ENCODE measurements at places on chromosomes 16 and 17.

GRCh38 chr16:63037761-63038396 lies 1001.6 kb upstream of the CDH8 start:
- DNase-seq: no peak

- peak; percentile 73 for DNase-seq
These were observed 15.7 kb downstream of the CAVIN1 start for GRCh38 chr17:42407289-42407836.

DNA sequence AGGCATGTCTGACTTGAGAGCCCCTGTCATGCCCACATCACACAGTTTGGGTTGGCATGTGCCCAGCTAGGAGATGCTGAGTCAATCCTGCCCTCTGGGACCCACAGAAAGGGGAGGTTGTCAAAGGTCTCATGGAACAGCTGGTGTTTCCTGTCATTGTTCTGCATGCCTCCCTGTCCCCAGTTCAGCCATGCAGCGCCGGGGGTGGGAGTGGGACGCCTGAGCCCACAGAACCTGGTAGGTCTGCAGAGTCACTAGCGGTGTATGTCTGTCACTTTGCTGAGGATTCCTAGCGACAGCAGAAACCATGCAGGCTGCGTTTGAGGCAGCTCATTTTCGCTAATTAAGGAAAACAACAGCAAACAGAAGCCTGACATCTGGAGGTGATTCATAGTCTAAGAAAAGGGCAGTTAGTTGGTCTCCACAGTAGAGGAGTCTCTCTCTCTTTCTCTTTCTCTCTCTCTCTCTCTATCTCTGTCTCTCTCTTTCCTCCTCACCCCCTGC lies 19.6 kb upstream of the CCL1 start:
- DNase-seq: peak; percentile 63

GRCh38 chr16:53937161-53937880 lies 233.4 kb downstream of the FTO start:
- no peak for DNase-seq

DNA sequence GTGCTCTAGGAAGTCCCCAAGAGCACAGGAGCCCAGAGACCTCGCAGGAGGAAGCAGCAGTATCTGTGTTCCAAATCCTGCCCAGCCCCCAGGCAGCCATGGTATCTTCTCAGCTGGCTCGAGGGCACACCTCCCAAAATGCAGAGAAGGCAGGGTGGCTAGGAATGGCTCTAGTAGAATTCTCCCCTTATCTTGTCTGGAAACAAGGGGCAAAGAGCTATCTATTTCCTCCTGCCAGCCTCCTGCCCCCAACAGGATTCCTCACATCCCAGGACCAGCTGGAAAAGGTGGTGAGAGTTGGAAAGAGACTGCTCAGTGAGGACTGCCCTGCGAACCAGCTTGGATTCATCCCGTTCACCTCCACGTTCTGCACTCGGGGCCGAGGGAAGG lies 8.6 kb upstream of the TSPOAP1 start:
- peak; percentile 81 for DNase-seq

- DNase-seq: no peak
These were observed 21.6 kb upstream of the CDH1 start for GRCh38 chr16:68715471-68715870.

DNA sequence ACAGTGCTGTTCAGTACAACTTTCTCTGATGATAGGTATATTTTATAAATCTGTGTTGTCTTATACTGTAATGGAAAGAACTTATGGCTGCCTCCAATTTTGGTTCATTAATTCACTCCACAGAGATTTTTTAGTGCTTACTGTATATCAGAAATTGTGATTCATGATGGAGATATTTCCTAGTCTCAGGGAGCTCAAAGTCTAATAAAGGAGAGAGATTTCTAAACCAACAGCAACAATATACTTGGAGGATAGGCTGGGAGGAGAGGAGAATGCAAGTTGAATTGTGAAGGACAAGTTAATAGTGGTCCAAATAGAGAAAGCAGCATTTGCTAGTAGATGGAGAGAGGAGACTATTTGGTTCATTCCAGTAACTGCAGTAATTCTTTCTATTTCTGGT lies 63.5 kb downstream of the TANC2 start:
- DNase-seq: no peak

DNA sequence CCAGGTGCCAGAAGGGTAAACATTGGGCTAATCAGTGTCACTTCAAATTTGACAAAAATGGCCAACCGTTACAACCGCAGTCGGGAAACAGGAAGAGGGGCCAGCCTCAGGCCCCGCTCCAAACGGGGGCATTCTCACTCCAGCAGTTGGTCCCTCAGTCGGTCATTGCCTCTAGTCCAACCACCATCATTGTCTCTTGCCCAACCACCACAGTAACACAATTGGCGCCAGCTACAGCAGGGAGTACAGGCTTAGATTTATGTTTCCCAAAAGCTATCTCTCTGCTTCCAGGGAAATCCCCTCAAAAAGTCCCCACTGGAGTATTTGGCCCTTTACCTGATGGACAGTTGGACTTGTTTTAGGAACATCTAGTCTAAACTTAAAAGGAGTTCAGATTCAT lies 20.3 kb downstream of the ALOX15B start:
- DNase-seq: no peak

DNA sequence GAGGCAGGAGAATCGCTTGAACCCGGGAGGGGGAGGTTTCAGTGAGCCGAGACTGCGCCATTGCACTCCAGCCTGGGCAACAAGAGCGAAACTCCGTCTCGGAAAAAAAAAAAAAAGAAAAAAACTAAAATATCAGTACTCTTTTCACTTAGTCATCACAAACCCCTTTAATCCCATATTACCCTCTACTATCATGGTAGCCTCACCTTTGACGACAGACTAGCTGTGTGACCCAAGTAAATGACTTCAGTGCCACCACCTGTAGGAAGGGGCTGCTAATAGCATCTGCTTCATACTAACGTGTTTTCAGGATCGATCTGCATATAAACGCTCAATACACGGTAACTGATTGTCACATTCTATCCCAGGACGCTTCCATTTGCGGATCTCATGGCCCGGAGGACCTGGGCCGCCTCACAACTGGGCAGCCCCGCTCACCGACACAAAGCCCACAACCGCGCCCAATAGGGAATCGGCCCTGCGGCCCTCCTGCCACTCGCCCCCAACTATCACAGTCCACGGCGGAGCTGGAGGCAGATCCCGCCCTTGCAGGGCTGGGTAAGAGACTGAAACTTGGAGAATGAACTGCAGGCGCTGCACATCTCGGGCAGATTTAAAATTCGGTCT lies 1.1 kb upstream of the ZNF263 start:
- no peak for DNase-seq

- DNase-seq: no peak
These were observed 24.7 kb upstream of the PPM1E start for GRCh38 chr17:58730937-58731336.

- no peak for DNase-seq
These were observed 11.7 kb downstream of the NDUFAB1 start for GRCh38 chr16:23584186-23585076.

DNA sequence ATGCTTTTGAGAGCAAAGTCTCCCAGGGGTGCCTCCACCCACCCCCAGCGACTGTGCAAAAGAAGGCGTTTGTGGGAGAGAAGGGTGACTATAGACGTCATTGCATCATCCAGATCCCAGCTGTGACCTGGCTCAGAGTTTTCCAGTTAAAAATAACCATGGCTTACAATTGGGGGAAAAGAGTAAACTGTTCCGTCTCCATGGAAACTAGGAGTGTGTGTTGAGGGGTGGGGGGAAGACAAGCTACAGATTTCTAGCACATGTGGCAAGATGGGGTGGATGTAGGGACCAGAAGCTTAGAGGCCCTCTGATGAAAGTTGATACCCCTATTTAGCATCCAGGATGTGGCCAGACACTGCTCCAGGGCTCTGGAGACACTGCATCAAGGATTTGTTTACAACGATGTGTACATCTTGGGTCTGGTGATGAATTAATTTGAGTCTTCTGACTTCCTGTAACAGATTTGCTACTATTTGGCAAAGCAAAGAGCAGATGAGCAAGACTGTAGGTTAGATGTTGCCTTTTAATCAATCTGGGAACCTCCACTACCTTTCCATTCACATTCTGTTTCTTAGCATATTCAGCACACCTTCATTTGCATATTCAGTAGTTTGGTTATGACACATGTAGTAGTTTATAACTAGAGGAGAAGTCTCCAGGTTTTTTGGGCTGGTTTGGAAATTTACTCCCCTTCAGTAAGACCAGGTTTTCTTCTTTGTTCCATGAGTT lies 6.2 kb upstream of the DUSP14 start:
- DNase-seq: peak; percentile 11

DNA sequence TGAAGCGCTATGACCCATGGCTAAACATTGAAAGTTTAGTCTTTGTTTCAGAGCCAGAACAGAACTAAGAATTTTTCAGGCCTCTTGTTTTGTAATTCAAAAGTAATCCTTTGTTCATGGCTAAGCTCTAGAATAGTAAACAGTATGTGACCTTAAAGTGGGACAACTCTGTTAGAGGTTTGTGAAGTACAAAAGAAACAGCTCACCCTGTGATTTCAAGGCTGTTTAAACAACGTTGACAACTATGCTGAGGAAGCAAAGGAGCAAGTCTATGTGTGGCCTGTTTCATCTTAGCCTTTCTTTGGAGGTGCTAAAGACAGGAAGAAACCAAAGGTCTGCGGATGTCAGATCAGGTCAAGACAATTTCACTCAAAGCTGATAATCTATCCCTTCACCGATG lies 40.4 kb downstream of the MYOCD start:
- no peak for DNase-seq

- no peak for DNase-seq
These were observed 3.9 kb upstream of the TMEM235 start for GRCh38 chr17:78227455-78227916.

GRCh38 chr17:64328036-64328858 lies 62.4 kb downstream of the PECAM1 start:
- DNase-seq: no peak

GRCh38 chr17:73058022-73058421 lies 34.5 kb downstream of the SLC39A11 start:
- DNase-seq: no peak

DNA sequence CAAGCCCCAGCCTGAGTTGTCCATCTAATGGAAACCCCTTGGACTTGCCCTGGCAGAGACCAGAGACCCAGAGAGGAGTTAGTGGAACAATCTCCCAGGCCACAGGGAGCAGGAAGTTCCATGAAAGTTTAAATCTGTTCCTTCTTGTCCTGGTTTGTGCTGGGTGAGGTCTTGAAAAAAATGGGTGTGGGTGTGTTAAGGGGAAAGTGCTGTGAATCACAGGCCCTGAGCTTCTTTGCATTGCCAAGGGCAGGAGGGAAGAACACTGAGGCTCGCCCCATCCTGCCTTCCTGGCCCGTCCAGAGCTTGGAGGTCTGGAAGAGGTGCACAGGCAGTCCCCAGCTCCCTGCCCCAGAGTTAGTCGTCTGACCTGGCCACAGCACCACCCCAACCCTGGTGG lies 2.3 kb downstream of the ADORA2B start:
- DNase-seq: no peak
